ENCODE measurements at places on chromosomes 2 and 18.

GRCh38 chr2:179049203-179049545, 763 bp downstream of the CCDC141 start:
- DNase-seq, result no peak

DNA sequence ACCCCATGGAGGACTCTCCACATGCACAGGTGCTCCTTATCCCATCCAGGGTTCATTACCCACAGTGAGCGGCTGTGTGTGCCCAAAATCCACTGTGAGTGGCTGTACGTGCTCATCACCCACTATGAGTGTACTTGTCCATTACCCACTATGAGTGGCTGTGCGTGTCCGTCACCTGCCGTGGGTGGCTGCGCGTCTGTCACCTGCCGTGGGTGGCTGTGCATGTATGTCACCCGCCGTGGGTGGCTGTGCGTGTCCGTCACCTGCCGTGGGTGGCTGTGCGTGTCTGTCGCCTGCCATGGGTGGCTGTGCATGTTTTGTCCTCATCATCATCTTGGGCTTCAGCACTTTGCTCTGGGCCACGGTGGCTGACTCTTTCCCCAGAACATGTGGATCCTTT, 78.6 kb upstream of the FN1 start:
- DNase-seq, result no peak

- no peak for DNase-seq
These were observed 3.5 kb upstream of the STPG4 start for GRCh38 chr2:47158576-47158975.

DNA sequence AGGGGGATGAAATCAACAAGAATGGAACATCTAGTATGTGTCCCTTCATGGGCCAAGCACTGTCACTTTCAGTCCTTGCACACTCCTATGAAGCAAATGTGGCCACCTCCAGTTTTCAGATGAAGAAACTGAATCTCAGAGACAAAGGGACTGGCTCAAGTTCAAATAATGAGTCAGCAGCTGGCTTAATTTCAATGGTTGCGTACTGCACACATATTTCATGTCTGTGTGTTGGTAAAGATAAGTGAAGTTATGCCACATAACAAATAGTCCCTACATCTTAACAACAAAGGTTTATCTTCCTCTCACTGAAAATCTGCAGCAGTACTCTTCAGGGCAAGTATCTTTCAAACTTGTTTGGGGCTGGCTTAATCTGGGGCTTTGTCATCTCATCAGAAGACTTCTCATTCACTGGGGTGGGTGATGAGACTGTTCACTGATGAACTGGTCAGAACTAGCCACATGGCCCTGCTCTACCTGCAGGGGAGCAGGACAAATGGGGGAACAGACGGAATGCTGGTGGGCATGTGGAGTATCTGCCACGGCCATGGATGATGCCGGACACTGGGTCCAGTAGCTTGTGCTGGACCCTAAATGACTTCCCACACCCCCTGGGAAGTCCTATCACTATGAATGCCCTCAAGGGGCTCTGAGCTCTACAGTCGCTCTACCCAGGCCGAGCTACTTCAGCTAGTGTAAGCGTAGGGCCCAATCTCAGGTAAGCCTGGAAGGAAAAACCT, 263.2 kb downstream of the CYP26B1 start:
- DNase-seq, result peak; percentile 50

DNA sequence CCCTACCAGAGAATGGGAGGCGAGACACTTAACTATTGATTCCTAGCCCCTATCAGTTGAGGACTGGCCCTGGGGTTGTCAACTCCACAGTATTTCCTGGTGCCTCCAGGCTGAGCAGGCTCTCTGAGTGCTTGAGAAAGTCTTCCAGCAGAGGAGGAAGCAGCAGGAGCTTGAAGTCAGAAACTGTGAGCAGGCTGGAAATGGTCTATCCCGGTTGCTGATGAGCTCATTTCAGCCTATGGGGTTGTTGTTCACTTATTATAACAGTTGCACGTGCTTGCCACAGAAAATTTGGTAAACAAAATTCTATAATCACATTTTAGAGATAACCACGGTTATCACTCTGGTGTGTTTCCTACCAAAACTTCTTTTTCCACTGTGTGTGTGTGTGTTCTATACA, 254.7 kb upstream of the THUMPD2 start:
- DNase-seq, result no peak

DNA sequence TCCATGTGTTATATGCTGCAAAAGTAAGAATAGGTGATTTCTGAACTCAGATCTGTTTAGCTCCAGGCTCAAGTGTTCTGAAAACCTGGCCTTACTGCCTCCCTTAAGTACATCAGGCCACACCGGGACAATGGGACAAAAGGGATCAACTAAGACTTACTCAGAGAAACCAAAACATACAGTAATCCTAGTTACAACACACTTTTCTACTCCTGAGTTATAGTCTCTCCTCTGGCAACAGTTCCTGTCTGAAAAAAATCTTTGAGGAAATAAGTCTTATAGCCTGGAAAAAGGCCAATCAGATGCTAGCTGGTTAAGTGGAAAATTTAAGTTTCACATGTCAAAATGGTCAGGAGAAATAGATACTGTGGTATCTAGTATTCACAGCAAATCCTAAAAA, 5.6 kb downstream of the METTL5 start:
- DNase-seq, result no peak
